RWPE1 (cell line): ENCODE measurements at places on chromosomes 7 and 10.

DNA sequence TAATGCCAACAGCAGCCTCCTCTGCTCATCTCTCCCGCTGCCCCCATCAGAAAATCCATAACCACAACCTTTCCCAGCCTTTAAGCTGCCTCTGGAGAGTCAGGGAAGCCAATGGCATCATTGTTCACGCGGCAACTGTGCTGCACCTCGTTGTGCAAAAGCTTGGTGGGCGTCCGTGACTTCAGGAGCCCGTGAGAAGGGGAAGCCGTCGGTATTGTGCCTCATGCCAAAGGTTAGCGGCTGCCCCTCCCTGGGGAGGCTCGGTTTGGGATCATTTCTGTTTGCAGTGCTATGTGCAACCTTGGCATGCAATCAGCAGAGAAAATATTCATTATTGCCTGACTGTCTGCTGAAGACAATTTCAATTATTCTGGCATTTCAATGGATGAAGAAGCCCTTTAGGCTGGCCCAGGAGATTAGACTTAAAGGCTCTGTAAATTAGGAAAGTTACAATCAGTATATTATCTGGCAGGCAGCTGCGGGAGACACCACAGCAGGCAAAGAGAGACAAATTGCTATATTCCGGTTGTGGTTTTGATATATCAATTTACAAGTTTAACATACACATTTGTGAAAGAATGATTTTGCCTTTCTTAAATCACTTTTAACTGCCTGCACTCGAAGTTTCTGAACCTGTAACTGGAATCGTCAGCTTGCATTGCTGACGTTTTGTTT, 244.5 kb downstream of the GATA3 start:
- no peak for DNase-seq

- no peak for DNase-seq
Measured at GRCh38 chr10:71645185-71645584, 74.4 kb downstream of the C10orf105 start.

DNA sequence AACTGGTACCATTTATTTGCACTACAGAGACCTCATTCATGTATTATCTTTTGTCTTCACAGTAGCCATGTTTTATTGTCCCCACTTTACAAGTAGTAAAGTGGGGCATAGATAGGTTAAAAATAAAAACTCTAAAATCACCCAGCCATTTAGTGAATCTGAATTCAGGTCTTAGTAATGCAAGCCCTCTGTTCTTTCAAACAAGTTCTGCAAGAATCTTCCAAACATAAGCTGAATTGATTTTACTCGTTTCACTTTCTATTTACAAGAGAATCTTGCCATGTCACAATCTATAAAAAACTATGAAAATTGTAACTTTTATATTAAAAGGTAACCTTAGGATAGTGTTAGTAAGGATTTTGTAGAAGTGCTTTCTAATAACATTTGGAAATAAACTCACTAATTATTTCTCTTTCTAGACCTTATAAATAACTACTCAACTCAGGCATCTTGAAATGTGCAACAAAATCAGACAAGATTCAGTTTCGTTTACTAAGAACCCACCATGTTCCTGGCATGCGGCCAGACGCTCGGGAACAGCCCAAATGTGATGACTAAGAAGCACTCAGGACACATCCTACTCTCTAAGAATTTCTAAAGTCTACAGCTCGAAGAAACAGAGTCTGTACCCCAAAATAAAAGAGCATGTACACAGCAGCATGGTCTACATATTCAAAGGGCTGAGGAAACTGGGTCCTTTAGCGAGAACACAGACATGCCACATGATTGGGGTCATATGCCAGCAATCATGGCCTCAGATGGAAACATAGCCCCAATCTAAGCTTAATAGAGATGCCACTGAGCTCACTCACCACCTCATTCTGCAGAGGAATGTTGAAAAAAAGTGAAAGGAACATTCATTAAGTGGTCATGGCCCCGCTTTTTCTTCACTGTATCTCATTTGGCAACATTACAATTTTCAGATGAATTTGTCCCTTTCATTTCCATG, 167.6 kb downstream of the AMPH start:
- peak; percentile 22 for DNase-seq

DNA sequence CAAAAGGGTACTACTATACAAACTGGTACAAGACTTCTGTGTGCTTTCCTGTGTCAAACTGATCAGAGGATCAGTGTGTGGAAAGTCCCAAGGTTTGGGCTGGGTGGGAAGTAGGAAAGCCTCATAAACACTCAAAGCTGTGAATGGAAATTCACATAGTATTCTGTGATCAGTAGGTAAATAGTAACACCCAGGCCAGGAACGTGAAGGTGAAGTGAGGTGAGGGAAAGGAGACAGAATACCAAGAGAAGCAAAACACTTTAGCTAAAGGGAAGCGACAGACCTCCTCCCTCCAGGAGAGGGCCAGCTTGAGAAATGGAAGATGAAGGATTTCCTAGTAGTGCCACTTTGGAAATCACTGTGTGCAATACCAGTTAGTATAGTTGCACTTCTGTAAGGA, 451.9 kb downstream of the KCNMA1 start:
- DNase-seq: no peak

- no peak for DNase-seq
Measured at GRCh38 chr10:4234661-4235060, 449.7 kb upstream of the KLF6 start.

GRCh38 chr7:39184391-39184790, 206.7 kb downstream of the POU6F2 start:
- DNase-seq: no peak

GRCh38 chr7:142583446-142583845, 165.8 kb upstream of the PRSS1 start:
- DNase-seq: peak; percentile 87
